ENCODE measurements at places on chromosomes 6 and 20. TPM values are rescaled to one million over a fixed set of nuclear protein-coding genes. Genes with fewer than 3 reads are reported as not detected.
A peak's percentile ranks its signal among the peaks of the same experiment; 100 is the strongest.

EPB41L1 gene
- 25.2 TPM for polyA plus RNA-seq

RAET1G gene
- 0.31 TPM for polyA plus RNA-seq

ADGRF5 gene
- 0.70 TPM for polyA plus RNA-seq

GRCh38 chr6:9100869-9101580 is 665.7 kb upstream of the SLC35B3 start:
- no peak for DNase-seq

GRCh38 chr20:31740208-31740607 is 1.1 kb downstream of the TPX2 start:
- no peak for DNase-seq

DNA sequence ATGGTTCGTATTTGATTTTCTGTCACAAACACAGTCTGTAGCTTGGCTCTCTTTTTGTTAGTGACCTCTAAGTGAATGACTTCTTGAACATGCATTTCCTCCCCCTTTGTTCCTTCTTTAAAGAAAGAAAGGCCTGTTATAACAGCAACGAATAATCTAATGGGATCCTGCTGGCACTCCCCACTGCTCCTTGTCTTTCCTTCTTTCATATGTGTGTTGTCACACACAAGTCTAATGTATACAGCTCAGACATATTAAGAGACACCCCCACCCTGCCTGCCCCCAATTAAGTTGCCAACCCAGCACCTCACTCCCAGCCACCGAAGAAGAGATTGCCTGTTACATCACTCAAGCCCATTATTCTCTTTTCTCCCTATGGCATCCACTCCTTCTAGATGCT is 4.9 kb upstream of the SAMD5 start:
- DNase-seq = no peak

- DNase-seq = no peak
These were observed 437.6 kb upstream of the PLCB4 start for GRCh38 chr20:8631271-8631670.

DNA sequence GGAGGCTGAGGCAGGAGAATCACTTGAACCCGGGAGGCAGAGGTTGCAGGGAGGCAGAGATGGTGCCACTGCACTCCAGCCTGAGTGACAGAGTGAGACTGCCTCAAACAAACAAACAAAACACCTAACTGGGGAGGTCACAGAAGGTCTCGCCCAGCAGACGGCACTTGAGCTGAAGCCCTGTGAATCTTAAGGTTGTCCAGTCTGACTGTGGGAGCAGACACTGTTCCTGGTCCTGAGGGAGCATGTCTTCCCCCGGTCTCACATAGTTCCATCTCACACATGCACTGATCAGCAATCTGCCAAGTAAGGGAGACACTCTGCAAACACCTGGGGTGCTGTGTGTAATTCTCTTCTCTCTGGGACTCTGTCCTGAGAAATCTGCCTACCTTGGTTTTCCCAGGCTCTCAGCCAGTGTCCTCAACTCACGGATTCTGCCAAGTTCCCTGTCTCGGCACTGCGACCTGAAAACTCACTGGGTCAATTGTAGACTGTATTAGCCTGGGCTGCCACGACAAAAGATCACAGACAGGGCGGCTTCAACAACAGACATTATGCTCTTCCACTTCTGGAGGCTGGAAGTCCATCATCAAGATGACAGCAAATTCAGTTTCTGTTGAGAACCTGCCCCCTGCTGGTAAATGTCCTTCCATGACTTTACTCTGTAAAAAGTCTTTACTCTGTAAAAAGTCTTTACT is 94.3 kb downstream of the JPH2 start:
- DNase-seq = peak; percentile 65

- peak; percentile 18 for DNase-seq
These were observed 3.8 kb downstream of the TOMM34 start for GRCh38 chr20:44956410-44956809.

DNA sequence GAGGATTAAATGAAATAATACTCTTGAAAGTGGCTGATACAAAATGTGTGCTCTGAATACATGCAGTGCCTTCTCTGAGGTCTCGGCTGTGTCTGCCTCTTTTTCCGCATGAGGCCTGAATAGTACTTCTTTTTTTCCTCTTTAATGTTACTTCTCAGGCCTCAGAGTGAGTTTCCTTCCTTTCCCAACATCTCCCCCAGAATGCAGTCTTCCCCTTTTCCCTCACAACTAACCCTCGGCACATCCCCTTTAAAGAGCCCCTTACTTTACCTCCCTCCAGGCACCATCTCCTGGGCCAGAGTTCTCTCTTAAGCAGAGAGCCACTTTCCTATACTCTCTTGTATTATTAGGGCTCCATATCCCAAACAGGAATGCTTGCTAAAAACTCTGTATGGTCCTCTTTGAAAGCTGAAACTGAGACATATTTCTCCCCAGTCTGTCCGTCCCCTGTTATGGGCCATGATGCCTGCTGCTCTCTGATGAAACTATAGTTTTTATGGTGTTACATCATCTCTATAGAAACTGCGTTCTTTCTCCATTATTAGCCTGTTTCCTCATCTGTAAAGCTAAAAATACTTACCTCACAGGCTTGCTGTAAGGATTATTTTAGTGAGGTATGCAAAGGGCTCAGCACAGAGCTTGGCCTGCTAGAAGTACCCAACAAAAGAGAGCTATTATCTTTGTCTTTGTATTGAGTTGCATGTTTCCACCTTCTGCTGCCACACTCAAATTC is 2.3 kb downstream of the PLAGL2 start:
- peak; percentile 38 for DNase-seq

DNA sequence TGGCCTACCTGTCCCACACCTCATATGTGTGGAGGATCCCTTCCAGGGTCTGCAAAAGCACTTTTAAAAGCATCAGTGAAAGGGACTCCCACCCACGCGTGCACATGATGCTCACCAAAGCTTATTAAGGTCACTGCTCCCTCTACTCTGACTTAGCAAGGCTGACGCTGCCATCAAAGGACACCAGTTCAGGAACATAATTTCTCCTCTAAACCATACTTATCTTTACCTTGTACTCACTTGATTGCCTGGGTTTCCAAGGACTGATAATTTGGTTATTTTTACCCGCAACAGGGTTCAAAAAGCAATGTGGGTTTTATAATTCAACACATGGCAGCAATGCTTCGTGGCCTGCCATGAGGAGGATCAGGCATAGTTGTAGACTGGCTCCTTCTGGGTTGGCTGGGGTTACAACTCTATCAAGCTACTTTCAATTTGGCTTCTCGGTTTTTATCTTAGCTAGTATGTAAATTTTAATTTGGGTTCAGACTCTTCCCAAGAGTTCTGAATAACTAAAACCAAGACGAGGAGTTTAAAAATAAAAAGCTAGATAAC is 52.2 kb upstream of the EMILIN3 start:
- DNase-seq = no peak

DNA sequence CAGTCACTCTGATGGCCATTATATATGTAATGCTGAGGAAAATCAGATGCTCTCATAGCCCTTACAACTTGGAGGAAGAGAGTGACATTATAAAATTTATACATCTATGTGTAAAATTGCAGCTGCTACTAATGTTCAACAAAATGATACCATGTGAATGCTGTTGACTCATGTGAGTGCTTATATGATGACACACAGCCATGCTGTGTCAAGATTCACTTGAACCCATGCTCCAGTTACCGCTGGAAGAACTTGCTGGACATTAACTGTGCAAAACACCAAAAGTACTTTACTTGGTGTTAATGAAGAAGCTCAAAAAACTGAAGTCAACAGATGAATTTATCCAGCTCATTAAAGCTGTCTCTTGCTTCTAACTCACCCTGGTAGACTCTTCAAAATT is 318.9 kb upstream of the PLCB4 start:
- no peak for DNase-seq

DNA sequence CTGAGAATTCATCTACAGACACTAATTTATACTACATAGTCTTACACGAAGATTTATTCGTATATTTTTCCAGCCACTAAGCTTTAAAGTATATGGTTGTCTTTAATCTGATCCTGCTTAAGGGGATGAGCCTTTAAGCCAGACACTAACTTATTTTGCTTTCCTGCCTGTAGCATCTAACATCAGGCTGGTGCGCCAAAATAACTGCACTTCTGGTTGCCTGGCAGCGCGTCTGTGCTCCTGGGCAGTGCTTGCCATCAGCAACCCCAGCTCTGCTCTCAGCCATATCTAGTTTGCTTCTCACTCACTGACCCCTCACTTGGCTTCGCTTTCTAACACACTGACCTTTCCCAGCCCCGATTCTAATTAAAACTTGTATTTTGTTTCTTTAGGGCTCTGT is 21.8 kb downstream of the HMGCLL1 start:
- DNase-seq = no peak

- DNase-seq = no peak
These were observed 13.8 kb downstream of the TREM1 start for GRCh38 chr6:41272591-41273240.

DNA sequence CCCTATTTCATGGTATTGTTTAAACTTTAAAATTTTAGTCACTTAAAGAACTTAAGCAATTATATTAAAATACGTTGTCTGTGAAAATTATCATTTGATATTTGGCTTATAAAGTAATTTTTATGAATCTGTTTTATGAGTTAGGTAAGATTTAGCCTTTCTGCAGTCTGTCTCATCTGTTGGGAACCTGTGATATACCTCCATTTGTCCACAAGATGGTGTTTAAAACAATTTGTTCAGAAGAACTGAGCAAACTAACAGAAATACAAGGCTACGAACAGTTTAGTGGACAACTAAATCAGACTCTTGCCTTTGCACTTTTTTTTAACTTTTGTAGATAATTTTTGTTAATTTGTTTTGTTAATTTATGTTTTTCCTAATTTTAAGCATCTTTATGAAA is 92.4 kb downstream of the COL9A1 start:
- no peak for DNase-seq

DNA sequence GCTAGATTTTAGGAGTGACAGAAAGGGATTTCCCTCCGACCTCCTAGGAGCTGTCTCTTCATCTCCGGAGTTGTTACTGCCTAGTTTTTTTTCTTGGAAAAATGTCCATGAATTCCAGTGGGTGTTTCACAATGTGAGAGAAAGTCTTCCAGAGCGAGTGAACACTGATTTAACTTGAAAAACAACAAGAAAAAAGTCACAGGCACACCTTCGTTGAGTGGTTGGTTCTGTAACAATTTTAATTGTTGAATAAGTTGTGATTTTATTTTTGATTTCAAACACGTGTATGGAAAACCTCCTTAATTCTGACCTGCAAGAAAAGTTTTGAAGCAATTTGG is 2.9 kb downstream of the TFAP2C start:
- no peak for DNase-seq

DNA sequence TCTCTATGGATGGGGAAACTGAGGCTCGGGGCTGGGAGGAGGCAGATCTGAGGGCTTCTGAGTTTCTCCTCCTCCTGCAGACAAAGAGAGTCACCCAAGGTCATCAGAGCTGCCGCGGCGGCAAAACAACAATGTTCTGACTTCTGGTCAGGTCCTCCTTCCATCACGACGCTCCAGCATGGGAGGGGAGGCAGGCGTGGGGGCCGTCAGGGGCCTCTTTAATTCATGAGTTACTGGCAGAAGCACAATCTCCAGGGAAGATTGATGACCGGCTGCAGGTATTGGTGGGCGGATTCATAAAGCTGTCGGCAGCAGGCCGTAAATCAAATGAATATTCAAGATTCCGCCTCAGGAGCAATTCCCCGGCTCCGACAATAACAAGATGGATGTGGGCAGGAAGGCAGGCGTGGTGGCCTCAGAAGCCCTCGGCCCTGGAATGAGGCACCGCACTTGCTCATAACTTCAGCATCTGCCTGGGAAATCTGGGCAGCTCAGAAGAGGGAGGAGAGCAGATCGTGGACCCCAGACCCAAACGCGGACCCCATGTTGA is 19.1 kb downstream of the PCK1 start:
- peak; percentile 39 for DNase-seq

GRCh38 chr6:96812077-96812703 is 25.1 kb downstream of the GPR63 start:
- DNase-seq = no peak

DNA sequence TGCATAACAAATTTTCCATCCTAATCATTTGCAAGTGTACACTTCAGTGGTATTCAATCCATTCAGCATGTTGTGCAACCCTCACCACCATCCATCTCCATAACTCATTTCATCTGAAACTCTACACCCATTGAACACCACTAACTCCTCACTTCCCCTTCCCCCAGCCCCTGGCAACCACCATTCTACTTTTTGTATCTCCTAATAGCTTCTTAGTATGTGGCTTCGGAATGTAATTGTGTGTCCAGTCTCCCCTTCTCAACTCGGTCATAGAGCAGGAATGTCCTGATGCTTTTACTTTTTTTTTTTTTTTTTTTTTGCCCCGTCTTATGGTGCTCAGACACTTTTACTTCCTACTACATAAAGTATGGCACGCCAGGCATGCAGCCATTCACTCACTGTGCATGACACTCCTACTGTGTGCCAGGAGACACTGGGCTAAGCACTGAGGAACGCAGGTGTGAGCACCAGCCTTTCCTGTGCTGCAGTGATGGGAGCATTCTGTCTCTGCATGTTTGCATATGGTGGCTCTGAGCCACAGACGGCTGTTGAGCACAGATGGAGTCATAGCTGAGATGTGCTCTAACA is 15.3 kb downstream of the HCK start:
- DNase-seq = no peak

GRCh38 chr6:166153966-166154365 is 13.7 kb downstream of the TBXT start:
- DNase-seq = no peak

DNA sequence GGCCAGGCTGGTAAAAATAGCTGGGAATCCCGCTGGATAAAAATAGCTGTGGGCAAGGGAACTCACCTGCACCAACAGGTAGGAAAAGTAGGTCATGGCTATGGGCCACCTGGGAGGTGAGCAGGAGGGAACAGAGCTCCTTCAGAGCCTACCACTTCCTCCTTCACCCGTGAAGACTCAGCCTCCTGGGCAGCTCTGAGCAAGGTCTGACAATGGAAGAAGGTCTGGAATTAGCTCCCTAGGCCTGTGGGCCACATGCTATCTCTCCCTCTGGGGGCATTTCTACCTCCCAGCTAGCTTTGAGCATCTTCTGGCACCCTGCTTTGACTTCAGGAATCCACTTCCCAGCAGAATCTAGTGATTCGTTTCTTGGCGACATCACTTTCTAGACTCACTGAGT is 153.9 kb downstream of the MRPL14 start:
- DNase-seq = no peak

DNA sequence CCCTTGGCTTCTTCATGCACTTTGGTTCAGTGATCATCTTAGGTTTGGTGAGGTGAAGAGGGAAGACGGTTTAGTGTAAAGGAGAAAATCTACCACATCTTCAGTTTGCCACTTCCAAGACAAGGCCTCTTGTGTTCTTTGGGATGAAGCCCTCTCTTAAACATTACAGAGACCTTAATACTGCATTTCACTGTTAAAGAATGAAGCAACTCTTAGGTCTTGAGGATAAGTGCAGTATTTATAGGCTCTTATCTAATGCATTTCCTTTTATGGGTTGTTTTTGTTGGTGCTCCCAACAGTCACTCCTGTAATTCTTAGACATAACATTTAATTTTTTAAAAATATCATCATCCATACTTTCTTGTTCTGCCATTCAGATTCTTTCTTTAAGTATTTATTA is 139.9 kb upstream of the LAMP5 start:
- no peak for DNase-seq
